Activated naive CD4-positive, alpha-beta T cell (primary cell): ENCODE measurements at places on chromosomes 6 and 20.

DNA sequence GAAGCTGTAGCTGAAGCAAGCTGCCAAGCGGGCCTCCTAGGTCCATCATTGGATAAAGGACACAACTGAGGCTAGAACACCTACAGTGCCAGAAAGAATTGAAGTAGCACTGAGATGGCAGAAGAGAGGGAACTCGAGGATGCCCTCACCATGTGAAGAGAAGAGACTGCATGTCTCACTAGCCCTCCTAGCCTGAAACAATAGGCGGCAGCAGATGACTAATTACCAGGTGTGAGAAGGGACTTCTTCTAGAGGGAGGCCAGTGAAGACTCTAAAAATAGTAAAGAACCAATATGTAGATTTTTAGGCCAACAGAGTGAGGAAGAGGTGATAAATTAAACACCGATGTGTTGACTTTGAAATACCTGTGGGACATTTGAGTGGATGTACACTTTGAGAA, 50.3 kb downstream of the LGSN start:
- DNase-seq: no peak

- no peak for DNase-seq
Observed at GRCh38 chr6:108888745-108889144, 40.5 kb downstream of the ARMC2 start.

GRCh38 chr6:16743664-16744210, 17.5 kb downstream of the ATXN1 start:
- no peak for DNase-seq

- DNase-seq: no peak
Observed at GRCh38 chr20:19253316-19253715, 40.9 kb downstream of the SLC24A3 start.

- DNase-seq: no peak
Observed at GRCh38 chr20:2767768-2768631, 32.4 kb downstream of the CPXM1 start.

GRCh38 chr6:136795386-136795785, 3.1 kb upstream of the MAP3K5 start:
- no peak for DNase-seq

GRCh38 chr6:3750317-3751076, 1.0 kb downstream of the PXDC1 start:
- DNase-seq: no peak

DNA sequence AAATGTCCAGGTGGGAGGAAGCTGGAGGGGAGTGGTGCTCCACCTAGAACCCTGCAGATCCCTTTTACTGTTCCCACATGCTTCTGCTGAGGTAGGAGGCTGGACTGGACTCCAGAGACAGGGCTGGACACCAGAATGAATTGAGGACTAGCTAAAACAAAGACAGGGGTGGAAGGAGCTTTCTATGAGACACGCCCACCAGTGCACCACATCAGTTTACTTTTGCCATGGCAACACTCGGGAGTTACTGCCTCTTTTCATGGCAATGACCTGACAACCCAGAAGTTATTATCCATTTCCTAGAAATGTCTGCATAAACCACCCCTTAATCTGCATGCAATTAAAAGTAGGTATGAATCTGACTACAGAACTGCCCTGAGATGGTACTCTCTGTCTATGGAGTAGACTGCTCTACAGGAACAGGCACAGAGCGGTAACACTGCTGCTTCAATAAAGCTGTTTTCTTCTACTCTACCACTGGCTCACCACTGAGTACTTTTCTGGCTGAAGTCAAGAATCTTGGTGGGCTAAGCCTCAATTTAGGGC, 211.7 kb downstream of the TFAP2C start:
- DNase-seq: no peak

DNA sequence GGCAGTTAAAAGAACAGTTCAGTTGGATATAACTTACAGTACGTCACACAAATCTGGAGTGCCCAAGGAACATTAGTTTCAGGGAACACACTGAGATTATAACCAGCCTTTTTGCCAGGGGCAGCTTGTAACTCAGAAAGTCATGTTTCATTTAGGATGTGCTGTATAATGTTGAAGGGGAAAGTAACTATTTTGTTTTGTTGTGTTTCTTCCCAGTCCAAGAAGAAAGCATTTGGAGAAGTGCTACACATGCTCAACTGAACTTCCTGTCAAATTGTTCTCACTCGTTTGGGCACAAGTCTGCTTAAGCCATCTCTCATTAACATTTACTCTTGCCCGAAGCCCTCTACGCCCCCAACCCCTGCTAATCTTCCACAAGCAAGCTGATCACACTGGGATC, 157.9 kb downstream of the BTBD9 start:
- no peak for DNase-seq

DNA sequence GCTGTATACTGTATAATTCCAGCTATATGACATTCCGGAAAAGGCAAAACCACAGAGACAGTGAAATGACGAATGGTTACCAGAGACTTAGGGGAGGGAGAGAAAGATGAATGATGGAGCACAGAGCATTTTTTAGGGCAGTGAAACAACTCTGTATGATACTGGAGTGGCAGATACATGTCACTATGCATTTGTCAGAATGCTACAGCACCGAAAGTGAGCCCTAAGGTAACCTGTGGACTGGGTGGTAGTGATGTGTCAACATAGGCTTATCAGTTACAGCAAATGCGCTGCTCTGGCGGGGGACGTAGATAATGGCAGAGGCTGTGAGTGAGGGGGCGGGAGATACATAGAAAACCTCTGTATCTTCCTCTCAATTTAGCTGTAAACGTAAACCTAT, 201.3 kb upstream of the SSTR4 start:
- no peak for DNase-seq

- DNase-seq: no peak
Observed at GRCh38 chr20:48880981-48881657, 40.4 kb upstream of the ARFGEF2 start.

- no peak for DNase-seq
Observed at GRCh38 chr6:151317103-151317994, 74.0 kb downstream of the ZBTB2 start.

DNA sequence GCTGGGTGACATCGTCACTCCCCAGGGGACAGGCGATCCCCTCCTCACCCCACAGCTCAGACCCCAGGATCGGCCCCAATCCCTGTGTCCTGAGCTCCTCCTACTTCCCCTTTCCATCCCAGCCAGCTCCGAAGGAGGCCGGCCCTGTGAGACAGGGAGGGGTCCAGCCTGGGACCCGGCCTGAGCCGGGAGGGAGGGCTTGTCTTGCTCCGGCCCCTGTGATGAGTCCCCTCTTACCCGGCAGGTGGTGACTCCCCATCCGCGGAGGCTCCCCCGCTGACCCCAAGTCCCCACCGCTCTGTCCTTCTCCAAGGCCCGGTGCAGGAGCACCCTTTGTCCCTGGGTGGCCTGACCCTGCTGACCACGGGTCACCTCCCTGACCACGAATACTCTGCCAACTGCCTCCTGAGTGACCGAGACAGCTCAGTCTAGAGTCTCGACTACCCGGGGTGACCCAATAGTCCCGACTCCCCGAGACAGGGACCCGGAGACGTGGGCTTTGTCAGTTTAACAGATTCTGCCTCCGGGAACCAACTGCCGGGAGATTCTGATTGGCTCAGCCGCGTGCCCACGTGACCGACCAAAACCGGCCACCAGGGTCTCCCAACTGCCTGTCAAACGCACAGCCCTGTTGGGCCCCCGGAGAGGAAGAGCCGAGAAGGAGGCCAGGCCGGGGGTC, 187.4 kb upstream of the PROKR2 start:
- no peak for DNase-seq

DNA sequence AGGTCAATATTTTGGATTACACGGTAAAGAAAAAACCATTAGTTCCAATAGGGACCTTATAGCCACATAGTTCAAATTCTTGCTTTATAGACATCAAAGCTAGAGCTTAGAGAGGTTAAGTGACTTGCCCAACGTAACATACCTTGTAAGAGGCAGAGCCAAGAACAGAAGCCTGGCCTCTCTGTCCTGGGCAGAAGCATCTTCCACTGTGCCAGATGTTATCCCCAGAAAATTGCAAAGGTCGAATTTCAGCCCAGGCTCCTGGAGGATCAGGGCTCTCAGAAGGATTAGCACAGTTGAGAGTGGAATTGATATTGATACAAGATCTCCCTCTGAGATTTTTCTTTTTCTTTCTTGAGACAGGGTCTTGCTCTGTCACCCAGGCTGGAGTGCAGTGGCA, 6.1 kb downstream of the SMIM28 start:
- DNase-seq: no peak

GRCh38 chr6:75991941-75992340, 80.5 kb downstream of the IMPG1 start:
- DNase-seq: no peak

- DNase-seq: no peak
Observed at GRCh38 chr6:39170389-39170788, 55.4 kb upstream of the SAYSD1 start.

DNA sequence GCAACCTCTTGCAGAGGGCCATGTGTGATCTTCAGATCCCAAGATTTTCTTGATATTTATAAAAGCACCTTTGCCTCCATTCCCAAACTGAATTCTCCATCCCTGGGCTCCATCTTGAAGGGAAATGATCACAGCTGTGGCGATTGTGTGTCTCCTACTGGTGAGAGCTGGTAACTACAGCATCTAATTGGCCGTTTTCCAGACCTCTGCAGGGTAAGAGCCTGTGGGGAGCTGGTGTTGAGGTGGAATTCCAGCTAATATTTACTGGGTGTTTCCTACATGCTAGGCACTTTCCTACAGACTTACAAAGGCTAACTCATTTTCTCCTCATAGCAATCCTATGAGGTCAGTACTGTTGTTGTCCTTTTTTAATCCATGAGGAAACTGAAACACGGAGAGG, 59.2 kb upstream of the FNDC1 start:
- no peak for DNase-seq

GRCh38 chr6:51618563-51618962, 468.9 kb downstream of the PKHD1 start:
- DNase-seq: no peak

DNA sequence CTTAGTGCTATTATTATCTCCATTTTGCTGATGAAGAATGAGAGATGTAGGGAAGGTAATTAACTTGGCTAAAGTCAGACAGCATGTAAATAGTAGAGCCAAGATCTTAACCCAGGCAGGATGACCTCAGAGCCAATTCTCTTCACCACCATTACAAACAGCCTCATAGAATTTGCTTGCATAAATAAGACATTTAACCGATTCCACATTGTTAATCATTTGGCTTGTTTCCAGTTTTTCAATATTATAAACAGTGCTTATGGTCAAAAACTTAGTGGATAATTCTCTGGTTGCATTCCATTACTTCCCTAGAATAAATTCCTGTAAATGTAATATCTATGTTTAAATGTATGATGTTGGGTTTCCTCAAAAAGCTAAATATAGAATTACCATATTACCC, 19.1 kb upstream of the PRDM1 start:
- DNase-seq: no peak

DNA sequence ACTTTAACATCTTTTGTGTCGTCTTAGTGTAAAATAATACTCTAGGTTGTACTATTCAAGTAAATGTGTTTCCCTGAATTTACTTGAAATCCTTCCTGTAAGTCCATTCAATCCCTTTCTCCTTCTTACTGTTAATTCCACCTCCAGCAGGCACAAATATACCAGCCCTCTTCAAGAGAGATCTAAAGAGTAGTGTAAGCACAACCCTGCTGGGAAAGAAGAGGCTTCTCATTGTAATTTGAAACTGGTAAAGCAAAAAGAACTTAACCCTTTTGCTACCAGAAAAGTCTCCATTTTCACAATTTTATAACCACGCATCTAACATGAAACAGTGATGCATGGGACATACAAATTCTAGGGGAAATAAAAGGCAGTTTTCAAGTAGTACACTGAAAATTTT, at the start of gene BMP5:
Gene BMP5 (minus strand): TSS at position 191 of the 400 bp plus-strand sequence. CDS start 725 bp downstream, outside the sequence.
- no peak for DNase-seq

- DNase-seq: no peak
Observed at GRCh38 chr6:91221072-91221720, 634.3 kb upstream of the MAP3K7 start.

- DNase-seq: no peak
Observed at GRCh38 chr6:109373762-109374161, 8.5 kb downstream of the CD164 start.

DNA sequence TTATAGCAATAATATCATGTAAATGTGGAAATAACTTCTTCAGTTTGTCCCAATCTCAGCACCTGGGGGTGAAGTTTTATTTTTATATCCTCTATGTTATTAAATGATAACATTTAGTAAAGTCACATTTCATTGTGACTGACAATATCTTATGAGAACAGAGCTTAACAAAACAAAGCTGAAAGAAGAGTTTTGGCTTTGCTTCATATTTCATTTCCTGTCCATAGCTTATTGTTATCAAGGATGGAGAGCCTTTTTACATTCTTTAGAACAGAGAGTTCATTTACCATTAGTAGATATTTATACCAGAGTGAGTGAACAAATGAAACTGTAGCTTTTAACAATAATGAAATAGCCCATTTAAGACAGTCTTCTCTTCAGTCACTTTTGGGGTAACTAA, 231.9 kb upstream of the SGK1 start:
- no peak for DNase-seq

DNA sequence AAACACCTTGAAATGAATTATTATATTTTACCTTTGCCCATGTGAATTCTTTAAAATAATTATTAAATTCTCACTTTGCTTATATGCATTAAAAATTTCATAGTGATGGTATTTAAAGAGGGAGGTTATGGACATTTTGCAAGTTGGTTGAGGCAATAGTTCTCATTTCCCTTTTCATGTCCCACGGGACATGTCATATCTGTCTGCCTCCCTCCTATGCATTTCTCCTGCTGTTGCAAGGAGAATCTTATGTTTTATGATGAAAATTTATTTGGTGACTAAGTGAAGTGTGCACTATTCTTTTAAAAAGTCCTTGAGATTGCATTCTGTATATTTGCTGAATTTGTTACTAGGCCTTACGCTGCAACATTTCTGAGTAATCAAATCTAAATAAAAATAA, 67.2 kb downstream of the UTRN start:
- no peak for DNase-seq

DNA sequence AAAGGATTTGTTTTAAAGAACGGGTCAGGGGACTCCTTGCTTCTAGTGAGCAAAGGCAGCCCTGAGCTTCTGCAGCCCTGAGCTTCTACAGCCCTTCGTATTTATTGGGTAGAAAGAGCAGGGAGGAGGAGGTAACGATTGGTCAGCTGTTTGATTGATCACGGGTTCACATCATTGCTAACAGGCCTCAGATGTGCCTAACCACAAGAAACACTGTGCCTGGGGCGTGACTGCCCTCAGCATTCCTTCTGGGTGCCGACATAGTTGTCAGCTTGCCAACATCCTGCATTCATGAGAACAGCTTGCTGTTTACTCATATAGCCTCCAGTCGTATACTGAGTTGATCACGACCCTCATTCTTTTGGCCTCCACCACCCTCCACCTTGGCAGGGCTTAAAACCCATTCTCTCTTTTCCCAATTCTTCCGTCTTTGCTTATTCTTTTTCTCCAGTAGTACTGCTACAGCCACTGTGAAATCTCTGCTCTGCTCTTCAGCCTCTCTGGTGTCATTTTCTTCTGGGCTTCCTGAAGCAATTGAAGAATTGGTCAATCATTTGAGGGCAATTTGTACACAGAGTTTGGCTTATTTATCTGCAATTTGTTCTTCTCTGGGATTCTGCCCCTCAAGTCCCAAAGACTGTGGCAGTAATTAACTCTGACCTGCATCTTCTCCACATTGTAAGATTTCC, 25.4 kb upstream of the NOP56 start:
- no peak for DNase-seq
